ENCODE measurements at places on chromosomes 2 and 18.
A peak's percentile ranks its signal among the peaks of the same experiment; 100 is the strongest.

GRCh38 chr2:39486071-39486470, 49.0 kb upstream of the MAP4K3 start:
- no peak for DNase-seq

GRCh38 chr2:120990451-120990871, 254.8 kb downstream of the GLI2 start:
- DNase-seq, result no peak

- no peak for DNase-seq
These were observed 11.8 kb upstream of the ZFP36L2 start for GRCh38 chr2:43238176-43238575.

GRCh38 chr2:195657634-195658540, 861 bp downstream of the SLC39A10 start:
- peak; percentile 54 for DNase-seq

DNA sequence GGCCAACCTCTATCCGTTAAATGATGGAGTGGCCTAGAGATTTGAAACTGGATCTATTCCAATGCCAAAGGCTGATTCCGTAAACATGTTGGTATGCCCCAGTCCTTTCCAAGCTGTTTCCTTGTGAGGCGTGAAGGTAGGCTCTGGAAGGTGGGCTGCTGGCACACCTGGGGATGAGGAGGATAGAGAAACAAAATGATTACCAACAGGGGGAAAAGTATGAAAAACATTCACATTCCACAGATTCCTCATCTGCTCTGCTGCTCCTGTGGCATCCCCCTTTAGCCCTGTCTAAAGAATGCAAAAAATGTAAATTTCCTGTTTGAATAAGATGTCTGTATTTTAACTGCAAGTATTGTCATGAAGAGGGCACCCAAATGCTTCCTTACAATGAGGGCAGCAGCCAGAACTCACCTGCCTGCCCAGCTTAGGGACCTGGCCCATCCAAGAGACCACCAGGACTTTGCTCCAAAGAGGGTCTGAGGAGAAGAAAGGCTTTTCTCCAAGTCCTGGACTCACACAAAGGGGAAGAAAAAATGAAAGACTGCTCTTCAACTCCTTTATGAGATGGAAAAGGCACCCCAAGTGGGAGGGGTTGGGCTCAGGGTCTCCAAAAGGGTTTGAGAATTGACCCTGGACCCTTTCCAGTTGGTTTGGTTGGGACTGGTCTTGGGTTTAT, 132.3 kb upstream of the PELI1 start:
- DNase-seq, result no peak

GRCh38 chr18:64245126-64245861, 96.4 kb upstream of the LINC00305 start:
- no peak for DNase-seq

- DNase-seq, result no peak
These were observed 93.3 kb downstream of the CTAGE1 start for GRCh38 chr18:22324191-22325131.

DNA sequence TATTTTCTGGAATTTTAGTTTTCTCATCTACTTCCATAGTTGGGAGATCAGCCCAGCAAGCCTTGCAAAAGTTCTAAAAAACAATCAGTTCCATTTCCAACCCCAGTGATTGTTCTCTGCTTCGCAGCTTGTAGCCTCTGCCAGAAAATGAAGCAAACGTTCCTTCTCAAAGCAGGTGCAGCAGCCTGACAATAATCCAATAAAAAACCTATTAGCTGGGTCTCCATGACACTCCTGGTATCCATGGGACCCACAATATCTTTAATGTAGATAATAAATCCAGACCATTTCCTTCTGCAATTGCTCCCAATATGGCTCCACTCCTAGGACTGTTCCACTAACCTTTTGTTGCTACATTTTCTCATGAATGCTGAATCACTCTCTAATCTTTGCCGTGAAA, 140.8 kb upstream of the SETBP1 start:
- no peak for DNase-seq

- DNase-seq, result no peak
These were observed 166.7 kb upstream of the ZNF521 start for GRCh38 chr18:25518716-25519053.

DNA sequence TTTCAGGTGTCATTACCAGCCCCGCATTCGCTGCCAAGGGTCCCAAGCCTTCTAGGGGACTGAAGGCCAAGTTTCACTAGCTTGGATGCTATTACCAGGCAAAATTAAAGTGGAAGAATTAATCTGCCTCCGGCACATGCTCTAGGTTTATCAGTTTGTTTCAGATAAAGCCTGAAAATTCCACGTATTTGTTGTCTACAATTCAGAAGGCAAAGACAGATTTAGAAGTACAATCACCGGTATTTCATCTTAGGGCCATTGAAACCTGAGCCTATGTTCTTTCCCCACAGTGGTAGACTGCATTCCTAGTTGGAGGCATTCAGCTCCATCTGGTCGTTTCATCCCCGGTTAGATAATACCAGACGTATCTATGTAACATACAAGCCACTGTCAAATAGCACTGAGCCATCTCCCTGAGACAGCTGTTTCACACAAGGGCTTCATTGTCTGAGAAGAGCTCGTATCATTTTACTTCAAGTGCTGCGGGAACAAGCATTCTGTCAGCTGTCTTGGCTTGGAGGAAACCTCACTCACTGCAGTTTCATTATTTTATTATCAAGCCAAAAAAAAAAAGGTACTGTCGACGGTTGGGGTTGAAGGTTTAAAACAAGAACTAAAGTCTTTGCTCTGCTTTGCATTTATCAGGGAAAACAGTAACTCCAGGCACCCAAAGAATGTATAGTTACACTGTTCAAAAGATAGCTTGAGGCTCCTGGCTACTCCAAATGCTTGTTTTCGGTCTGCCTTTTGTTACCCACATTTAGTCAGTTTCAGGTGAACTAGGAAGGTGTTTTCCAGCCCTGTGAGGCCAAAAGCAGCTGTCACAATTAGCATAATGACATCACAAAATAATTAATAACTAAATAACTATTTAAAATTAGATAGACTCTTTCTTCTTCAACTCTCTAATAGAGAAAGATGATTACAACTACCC, 76.7 kb downstream of the TGIF1 start:
- no peak for DNase-seq

- DNase-seq, result no peak
These were observed 17.5 kb downstream of the YWHAQ start for GRCh38 chr2:9613291-9613690.

All from stimulated activated CD4-positive, alpha-beta T cell treated with anti-CD3 and anti-CD28 coated beads, Interleukin-4, amount 100 ng/mL, for 48 hours (primary cell).